DMS153 (cell line): ENCODE measurements at places on chromosomes 4 and X.

DNA sequence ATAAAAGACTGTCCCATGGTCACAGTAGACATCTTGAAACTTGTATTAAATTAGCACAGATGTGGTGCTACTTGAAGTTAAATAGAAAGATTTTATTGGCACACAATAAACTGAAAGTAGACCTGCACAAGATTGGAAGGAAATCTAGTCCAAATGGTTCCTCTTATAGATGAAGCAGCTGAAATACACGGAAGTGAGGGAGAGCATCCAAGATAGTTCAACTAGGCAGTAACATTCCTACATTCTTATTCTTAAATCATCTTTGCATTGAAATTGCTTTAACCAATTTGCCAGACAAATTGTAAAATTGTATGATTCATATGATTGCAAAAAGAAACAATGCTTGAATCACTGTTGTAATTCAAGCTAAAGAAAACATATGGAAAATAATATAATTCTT lies 87.6 kb upstream of the VCX3B start:
- no peak for DNase-seq

DNA sequence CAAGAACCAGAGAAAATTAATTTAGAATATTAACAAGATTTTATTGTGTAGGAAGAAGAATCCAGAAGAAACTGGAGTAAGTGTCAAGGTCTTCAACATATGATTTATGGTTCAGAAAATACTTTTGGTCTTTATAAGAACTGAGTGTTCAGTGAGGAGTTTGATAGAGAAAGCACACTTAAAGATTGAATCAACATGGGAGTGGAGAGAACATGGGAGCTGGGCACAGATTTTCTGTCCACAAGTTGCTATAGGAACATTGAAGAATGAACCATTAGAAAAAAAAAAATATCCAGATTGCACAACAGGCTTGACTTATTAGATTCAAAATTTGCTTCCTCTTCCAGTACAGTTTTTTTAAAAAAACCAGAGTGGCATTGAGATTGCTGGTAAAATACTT lies 601.2 kb upstream of the GNPDA2 start:
- DNase-seq: no peak

GRCh38 chrX:119880552-119881437 lies 9.2 kb downstream of the NDUFA1 start:
- no peak for DNase-seq

- no peak for DNase-seq
Measured at GRCh38 chrX:72271091-72271788, 5.8 kb downstream of the RPS4X start.
